ENCODE measurements at places on chromosomes 7 and 10.
A peak's percentile ranks its signal among the peaks of the same experiment; 100 is the strongest.

DNA sequence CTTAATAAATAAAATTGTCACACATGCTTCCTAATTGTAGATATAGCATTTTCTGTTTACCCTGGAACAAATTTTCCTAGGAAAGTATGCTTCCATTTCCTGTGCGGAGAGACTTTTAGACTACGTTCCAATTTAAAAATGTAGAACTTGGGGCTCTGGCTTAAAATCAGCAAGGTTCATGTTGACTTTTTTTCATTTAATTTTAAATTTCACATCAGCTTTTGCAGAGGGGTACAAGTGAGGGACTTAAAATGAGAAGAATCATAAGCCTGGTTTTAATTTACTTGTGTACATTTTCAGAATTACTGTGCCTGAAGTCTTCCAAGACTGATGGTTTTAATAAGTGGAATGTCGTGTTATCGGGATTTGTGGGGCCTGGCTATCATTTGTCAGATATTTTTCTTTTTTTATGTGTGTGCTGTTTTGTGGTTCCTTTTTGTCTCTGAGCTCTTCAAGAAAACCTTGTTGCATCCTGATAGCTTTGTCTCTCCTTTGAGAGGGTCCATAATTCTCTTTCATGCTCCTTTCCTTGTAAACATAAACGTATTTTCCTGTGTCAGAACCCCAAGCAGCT, 8.8 kb upstream of the ATRNL1 start:
- no peak for DNase-seq

- no peak for DNase-seq
These were observed 3.6 kb upstream of the JAKMIP3 start for GRCh38 chr10:132062116-132062515.

GRCh38 chr10:124748953-124749645, 4.9 kb upstream of the FAM53B start:
- DNase-seq: no peak

DNA sequence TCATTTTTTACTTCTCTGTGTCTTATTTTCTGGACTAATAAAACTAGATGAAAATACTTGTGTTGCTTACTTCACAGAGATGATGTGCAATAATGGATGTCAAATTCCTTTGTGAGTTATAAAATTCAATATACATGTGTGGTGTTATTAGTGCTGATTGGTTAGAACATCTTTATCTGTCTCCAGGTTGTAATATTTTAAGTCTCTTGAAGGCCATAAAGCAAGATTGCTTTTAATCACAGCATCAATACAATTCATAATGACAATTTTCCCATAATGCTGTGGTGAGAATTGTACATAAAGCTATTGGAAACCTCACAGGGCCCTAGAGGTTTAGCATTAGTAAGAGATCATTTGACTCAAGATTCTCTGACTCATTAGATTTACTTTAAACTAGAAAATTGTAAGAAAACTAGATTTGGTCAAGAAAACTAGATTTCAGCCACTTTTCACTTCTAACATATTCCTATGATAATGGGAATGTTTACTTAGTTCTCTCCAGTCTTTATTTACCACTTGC, 963.7 kb downstream of the REEP3 start:
- DNase-seq: no peak

- no peak for DNase-seq
These were observed 165.5 kb downstream of the MLLT10 start for GRCh38 chr10:21699575-21699974.

DNA sequence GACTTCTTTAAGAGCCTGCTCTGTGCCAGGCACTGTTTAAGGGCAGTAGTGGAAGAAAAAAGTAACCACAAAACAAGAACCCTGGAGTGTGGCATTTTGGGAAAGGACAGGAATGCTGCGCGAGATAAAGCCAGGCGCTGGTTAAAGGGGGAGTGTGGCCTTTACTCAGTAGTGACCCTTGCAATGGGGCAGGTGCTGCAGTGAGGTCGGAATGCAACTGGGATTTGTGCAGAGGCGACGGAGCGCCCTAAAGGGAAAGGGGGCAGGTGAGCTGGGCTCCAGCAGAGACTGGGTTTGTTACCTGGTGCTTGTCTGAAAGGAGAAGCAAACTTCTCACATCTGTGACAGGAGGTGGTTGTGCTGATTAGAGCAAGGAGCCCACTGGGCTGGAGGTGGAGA, 263.6 kb downstream of the ACTR3B start:
- no peak for DNase-seq

GRCh38 chr7:75980430-75981202, 13.8 kb downstream of the TMEM120A start:
- DNase-seq: no peak

DNA sequence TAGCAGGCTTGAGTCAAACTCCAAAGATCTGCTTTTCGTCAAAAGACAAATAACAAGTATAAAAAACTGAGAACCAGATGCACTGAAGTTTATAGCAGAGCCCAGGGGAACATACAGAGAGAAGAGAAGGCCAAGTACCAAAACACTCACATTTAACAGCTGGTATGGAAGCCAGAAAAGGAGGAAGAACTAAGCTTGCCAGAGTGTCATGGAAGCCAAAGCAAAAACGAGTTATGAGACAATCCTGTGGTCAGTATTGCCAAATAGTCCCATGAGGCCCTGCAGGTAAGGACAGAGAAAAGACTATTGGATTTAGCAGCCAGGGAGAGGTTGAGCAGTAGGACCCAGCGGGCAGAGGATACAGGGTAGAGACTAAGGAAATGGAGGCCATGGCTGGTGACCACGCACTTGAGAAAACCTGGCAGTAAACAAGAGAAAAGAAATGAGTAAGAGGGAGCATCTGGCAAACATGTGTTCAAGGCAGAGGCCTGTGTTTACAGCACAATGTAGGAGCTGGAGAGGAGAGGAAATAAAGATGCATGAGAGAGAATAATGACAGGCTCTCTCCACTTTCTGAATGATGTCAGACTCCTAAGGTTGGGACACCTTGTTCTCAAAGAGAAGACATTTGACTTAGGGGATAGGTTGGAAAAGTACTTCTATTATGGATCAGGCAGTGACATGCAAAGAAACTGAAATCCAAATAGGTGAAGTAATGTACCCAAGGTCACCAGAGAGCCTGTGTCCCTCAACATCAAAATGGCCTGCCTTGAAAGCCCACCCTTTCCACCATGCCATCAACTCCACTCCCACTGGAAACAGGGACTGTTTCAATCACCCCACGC, 9.1 kb downstream of the CREB3L2 start:
- DNase-seq: no peak

DNA sequence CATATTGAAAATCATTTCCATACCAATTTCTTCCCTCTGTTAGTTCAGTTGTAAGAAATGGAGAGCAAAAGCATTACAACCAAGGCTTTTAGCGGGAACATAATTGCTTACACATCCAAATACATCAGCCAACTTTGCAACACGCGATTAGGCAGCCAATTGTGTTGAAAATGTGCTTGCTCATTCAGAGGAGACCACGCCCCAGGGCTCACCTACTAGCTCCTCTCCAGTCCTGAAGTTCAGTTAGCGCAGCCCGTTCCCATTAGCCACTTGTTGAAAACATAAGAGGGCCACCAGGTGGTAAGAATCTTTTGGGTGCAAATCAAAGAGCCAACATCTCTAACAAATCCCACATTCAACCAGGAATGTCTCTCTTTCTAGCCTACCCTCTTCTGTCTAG, 213.2 kb upstream of the MDFIC start:
- no peak for DNase-seq

DNA sequence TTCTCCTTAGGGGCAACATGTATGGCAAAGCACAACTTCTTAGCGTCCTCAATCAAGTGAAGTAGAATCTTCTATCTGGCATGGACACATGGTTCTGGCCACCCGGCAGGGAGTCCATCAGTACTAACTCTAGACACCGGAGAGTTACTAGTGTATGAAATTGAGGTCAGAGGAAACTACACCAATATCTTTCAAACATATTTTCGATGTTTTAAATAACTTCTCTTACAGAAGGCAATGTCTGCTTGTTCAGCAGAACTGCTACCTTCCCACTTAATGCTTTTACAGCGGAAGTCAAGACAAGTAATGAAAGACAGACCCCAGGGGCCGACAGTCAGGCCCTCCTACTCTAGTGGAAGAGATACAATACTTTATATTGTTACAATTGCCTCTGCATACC, 89.9 kb downstream of the RNF216 start:
- DNase-seq: no peak

DNA sequence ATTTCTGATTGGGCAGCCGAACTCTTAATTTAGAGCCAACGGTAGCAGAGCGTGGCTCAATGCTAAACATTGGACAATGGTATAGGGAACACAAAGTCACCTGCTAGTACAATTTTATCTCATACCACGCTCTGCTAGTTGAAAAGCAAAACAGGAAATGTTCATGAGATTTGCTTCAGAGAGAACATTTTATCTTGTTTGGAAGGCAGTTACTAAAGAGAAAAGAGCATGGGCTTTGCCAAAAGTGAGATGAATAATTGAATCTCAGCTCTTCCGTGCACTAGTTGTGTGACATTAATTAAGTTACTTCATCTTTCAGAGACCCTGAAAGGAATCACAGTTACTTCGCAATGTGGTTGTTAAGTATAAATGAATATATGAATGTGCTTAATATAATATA, 161.5 kb upstream of the FAM13C start:
- DNase-seq: no peak

GRCh38 chr10:123583639-123584418, 82.3 kb upstream of the GPR26 start:
- DNase-seq: no peak

GRCh38 chr7:37247861-37248260, 200.8 kb downstream of the ELMO1 start:
- DNase-seq: peak; percentile 3

DNA sequence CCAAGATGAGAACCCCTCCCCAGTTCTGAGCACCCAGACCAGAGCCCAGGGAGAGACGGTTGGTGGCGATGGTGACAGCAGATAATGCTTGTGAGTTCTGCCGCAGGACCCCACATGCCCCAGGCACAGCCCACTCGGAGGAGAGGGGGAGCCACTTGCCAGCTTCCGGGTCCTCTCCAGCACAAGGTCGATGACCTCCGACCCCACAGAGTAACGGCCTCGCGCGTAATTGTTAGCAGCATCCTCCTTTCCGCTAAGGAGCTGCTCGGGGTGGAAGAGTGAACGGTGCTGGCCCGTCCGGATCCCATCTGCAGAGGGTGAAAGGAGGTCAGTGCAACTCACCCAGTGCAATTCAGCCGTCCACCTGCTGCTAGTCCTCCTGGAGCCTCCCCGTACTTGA, 9.5 kb downstream of the TUBAL3 start:
- DNase-seq: no peak

DNA sequence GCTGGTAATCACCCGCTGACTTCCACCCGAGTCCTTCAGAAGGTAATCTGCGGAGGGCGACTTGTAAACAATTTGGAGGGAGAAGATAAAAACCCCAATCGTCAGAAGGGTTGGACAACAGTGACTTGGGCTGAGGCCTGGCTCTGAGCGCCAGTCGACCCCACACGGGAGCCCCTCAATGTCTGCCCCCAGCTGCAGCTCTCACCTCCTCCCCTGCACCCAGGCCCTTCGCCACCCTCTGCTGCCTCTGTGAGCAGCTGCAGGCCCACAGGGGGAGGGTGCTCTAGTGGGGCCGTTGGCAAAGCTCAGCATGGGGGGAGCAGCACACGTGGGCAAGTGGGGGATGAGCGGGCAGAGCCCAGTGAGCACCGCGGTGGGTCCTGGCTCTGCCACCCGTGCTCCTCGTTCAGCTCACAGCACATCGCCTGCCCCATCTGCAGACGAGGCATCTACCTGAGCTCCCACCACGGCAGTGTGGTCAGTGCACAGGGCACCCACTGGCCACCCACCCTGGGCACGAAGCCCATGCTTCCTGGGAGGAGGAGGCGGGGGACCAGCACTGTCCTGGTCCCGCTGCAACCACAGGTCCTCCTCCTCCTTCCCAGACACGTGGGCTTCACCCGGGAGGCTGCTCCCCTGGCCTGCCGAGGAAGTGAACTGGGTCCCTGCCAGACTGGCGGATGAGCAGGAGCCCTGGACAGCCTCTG, 280.5 kb downstream of the ELFN1 start:
- DNase-seq: no peak

DNA sequence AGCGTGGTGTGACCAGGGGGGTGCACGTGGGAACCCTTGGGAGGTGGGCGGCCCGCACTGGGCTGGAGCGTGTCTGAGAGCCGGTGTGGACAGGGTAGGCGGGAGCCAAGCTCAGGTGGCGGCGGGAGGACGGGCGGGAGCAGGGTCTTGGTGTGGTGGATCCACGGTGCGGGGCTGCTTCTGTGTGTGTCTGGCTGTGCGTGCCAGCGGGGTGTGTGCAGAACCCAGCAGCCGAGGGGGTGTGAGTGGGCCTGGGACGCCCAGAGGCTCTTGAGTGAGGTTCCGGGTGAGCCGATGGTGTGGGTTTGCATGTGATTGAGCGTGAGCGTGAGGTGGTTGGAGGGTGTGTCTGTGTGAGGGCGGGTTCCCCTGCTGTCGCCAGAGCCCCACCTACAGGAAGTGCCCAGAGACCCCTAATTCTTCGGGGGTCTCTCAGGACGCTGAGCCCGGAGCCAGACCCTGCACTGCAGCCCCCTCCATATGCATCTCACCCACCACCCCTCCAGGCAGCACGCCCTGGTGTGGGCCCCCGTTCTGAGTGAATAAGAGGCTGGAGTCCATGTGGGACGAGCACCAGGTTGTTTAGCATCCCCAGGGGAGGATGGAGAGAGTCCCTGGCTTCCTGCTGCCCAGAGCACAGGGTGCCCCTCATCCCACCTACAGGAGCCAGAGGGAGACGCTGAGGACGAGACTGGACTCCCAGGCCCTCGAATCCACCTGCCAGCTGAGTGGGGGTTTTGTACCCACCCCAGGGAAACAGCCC, 78.2 kb downstream of the ELFN1 start:
- DNase-seq: no peak

GRCh38 chr10:52541006-52541473, 227.0 kb downstream of the DKK1 start:
- no peak for DNase-seq

GRCh38 chr7:22143491-22143890, 197.8 kb upstream of the CDCA7L start:
- no peak for DNase-seq

DNA sequence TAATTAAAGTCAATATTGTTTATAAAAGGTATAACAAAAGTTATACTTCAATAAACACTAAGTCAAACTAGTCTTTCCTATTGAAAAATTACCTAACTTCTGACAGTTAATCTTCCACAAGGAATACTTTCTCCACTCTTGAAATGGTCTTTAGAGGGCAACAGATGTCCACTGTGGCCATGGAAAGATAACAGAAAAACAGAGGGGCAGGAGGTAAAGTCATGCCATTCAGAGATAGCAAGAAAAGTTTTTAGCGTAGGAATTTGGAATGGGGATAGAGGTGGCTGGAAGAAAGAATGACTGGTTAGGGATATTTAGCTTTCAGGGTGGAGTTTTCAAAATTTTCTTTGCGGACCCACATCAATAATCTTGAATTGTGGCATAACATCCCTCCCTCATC, 34.7 kb downstream of the HYCC1 start:
- DNase-seq: no peak

- DNase-seq: no peak
These were observed 39.5 kb upstream of the GJD4 start for GRCh38 chr10:35565602-35566081.

GRCh38 chr10:127736222-127736914, 617 bp upstream of the FOXI2 start:
- no peak for DNase-seq

GRCh38 chr10:62708569-62708968, 96.0 kb upstream of the ADO start:
- DNase-seq: no peak
